Jurkat, Clone E6-1 (cell line): ENCODE measurements at places on chromosomes 6 and 20.

GRCh38 chr6:118770835-118771234, 119.4 kb upstream of the CEP85L start:
- DNase-seq, result no peak

- DNase-seq, result no peak
These were observed 48.9 kb downstream of the ME1 start for GRCh38 chr6:83381949-83382348.

- peak; percentile 4 for DNase-seq
These were observed 529.6 kb downstream of the ADGRB3 start for GRCh38 chr6:69164564-69165229.

DNA sequence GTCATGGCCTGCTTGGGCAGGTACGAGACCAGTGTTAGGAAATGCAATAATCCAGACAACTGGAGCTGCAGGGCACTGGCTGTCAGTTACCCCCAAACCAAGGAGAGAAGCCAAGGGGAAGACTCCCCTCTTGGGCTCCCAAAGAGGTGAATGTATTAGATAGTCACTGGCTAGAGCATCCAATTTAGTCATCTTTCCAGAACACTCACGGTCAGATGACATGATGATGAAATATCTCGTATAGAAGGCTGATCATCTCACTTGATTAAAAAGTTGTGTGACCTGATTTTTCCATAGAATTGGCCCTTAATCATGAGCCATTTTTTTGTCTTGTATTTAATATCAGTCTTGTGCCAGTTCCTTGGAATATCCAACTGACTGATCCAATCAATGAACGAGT, 40.7 kb downstream of the SLC22A3 start:
- no peak for DNase-seq

DNA sequence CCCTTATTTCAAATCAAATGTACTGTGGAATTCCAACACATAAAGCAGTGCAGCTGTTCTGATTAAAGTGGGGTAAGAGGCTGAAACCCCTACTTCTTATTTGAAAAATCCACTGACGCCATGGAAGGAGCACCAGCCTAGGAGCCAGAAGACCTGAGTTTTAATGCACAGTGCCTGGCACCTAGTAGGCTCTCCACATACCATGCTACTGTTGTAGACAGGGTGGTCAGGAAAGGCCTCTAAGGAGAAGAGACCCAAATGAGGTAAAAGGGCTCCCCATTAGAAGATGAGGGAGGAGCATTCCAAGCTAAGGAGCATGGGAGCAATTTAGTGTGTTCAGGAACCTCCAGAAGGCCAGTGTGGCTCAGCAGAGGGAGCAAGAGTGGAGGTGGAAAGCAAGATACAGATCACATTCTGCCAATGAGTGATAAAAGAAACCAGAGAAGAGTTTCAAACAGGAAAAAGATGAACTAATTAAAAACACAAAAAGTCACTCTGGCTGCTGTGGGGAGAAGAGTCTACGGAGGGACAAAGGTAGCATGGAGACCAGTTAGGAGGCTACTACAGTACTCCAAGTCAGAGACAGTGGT, 11.8 kb upstream of the ZNF76 start:
- no peak for DNase-seq

GRCh38 chr20:22366631-22367030, 217.7 kb downstream of the FOXA2 start:
- DNase-seq, result no peak

DNA sequence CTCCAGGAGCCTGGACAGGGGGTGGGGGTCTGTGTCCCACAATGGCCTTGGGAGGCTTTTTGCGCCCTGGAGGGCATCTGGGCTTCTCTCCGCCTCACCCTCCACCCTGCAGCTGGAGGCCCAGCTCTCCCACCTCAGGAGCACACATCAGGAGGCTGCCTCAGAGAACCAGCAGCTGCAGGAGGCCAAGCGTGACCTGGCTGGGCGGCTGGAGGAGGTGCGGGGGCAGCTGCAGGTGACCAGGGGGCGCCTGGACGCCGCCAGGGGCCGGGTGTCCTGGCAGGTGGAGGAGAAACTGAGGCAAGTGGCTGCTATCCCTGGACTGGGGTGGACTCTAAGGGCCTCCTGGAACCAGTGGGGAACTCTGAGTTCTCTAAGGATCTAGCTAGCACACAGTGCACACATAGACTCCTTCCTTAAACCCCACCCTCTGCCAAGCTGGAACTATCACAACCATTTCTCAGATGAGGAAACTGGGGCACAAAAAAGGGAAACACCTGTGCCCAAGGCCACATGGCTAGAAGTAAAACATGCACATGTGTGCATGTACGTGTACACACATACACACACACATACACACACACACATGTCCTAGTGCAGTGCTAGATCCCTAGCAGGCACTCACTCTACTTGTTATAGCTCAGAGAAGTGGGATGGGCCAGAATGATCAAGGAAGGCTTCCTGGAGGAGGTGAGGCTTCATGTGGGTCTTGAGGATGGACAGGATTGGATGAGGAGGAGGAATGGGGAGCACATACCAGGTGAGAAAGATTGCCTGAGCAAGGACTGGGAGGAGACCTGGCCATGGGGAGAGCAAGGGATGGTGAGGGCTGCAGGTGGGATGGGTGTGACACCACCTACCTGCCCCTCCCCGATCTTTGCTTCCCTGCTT, 22.9 kb downstream of the RAB44 start:
- DNase-seq, result no peak

DNA sequence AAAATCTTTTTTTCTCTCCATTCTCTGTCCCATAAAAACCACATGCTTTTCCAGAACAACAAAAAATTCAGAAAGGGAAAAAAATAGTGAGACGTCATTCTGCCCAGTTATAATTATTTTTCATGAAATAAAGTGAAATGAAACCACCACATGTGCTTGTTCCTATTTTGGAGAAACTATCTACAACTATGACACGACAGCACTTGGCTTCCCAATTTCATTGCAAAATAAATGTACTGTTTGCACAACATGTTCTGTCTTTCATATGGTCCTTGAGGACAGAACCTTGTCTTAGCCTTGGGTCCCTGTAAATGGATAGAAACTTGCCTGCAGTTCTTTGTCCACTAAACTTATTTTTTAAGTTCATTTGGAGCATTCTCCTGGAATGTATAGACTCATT, 5.6 kb upstream of the MAN1A1 start:
- DNase-seq, result no peak

GRCh38 chr6:18595774-18596530, 208.8 kb downstream of the RNF144B start:
- peak; percentile 46 for DNase-seq

DNA sequence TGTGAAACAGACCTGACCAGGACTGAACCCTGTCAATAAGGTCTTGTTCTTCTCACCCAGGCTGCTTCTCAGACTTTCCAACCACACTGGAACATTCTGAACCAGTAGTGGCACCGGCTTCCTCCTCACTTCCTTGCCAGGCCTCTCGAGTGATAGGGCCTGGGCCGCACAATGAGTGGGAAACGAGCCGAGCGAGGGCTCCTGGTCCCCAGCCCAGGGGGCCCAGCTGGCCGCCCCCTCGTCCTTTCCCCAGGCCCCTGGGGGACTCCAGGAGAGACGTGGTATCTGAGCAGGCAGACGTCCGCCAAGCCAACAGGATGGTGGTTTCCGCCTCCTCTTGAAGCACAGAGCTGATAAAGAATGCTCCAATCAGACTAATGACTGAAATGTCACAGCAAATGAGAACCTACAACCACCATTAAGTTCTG, 117.9 kb downstream of the GMDS start:
- DNase-seq, result no peak

GRCh38 chr6:111585241-111585973, 20.3 kb downstream of the TRAF3IP2 start:
- no peak for DNase-seq

GRCh38 chr6:125269328-125269985, 32.3 kb downstream of the HDDC2 start:
- no peak for DNase-seq

GRCh38 chr6:15443119-15443830, 197.4 kb downstream of the JARID2 start:
- DNase-seq, result no peak

- no peak for DNase-seq
These were observed 73.2 kb downstream of the ROS1 start for GRCh38 chr6:117352466-117353081.

DNA sequence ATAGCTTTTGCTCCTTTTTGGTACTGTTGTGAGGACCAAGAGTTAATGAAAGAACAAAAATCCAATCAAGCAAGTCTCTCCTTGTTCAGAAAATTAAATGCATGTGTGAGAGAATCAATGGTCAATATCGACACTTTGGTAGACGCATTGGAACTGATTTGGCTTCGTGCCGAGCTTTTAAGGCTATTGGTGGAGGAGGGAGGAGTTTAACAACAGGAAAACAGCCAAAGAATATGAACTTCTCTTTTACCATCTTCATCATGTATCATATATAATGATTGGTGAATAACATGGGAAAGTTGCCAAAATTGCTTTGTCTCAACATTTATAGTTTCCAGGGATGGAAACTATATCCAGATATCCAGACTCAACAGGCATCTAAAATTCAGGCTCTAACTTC, 266.5 kb upstream of the CITED2 start:
- no peak for DNase-seq

- DNase-seq, result no peak
These were observed 1.5 kb downstream of the RAMACL start for GRCh38 chr6:166584853-166585429.

DNA sequence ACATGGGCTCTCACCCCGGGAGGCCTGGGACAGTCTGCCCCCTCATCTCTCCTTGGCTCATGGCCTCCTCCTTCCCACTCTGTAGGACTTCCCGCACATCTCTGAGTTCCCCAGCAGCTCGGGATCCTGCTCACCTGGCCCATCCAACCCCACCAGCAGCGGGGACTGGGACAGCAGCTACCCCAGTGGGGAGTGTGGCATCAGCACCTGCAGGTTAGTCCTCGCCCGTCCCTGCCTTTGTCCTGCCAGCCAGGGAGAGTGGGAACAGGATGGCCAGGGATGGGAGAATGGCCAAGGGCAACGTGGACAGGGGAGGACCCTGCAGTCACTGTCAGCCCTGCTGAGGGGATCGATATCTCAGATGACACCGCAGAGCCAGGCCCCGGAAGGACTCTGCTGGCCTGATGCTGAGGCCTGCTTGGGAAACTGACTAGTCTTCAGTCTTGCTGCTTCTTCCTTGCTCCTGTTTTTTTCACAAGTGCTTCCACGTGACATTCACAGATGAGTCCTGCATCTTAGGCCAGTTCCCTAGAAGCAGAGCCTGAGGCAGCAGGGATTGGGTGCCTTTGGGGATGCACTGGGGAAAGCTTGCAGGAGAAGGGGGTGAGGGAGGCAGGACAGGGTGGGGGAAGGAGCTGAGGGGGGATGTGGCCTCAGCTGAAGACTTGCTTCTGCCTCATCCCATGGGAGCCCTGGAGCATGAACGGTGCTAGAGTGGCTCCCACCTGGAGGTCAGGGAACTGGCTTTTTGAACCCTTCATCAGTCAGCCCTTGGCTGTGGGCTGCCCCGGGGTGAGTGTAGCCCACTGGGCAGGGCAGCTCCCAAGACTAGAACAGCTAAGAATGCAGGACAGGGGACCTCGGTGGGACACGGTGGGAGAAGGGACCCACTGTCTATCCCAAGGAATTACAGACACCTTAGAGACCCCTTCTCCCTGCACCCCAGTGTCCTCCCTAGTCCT, 120.1 kb downstream of the JPH2 start:
- no peak for DNase-seq

- no peak for DNase-seq
These were observed 622.8 kb upstream of the EPHA7 start for GRCh38 chr6:94041945-94042709.

GRCh38 chr6:73665686-73666319, 12.0 kb upstream of the SLC17A5 start:
- DNase-seq, result no peak

- no peak for DNase-seq
These were observed 903 bp downstream of the SLC4A11 start for GRCh38 chr20:3237958-3238615.

DNA sequence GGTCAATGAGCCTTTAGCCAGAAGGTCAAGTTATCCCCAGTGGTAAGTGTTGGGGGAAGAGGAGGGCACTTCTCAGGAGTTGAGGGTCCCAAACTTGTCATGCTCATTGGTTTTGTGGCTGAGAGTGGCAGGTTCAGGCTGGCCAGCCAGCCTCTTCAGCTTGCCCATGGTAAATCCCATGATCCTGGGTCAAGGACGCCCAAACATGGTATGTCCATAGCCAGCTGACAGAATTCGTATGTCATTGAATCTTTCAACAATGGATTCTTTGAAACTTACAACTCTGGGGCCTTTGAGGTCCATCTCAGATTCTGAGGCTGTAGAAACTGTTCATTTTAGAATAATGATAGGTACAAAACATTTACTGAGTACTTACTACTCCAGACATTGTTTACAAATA, 36.1 kb upstream of the RSPO4 start:
- DNase-seq, result no peak
